ENCODE measurements at places on chromosomes 11 and 22.

- no peak for DNase-seq
These were observed 91.9 kb upstream of the TMEM45B start for GRCh38 chr11:129723761-129724162.

GRCh38 chr11:62602141-62603071, 741 bp upstream of the MTA2 start:
- peak; percentile 40 for DNase-seq

GRCh38 chr11:62553080-62553838, 6.7 kb upstream of the AHNAK start:
- peak; percentile 91 for DNase-seq

- no peak for DNase-seq
These were observed 99.2 kb upstream of the RASSF10 start for GRCh38 chr11:12909879-12910278.

DNA sequence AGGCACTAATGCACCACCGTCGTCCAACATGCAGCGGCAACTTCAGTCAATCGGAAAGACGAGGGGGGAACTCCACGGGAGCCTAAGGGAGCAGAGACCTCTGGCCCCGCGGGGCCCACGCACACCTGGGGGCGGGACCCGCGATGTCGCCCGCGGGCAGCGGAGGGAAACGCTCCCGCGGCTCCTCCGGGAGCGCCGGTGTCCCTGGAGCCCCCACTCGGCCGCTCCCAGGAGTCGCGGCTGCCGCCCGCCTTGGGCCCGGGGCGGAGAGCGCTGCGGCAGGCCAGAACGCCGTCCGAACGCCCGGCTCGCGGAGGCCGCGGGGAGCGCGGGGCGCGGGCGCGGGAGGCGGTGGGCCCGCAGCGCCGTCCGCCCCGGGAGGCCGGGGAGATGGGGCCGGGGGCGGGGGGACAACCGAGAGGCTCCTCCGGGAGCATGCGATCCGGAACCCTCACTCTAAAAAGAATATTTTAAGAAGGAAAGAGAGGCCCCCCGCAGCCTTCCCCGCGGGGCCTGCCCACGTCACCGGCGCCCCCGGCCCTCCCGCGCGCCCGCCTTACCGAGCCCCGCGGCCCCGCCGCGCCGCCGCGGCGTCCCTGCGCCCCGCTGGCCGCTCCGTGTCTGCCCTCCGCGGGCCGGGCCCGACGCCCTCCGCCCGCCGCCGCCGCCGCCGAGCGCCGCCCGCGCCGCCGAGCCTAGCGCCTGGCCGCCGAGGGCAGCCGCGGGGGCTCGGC, 86.6 kb upstream of the ARHGAP32 start:
- peak; percentile 13 for DNase-seq

- peak; percentile 58 for DNase-seq
These were observed 29.5 kb downstream of the TMEM123 start for GRCh38 chr11:102422817-102423712.

GRCh38 chr11:8586184-8586583, 7.8 kb downstream of the STK33 start:
- peak; percentile 47 for DNase-seq

DNA sequence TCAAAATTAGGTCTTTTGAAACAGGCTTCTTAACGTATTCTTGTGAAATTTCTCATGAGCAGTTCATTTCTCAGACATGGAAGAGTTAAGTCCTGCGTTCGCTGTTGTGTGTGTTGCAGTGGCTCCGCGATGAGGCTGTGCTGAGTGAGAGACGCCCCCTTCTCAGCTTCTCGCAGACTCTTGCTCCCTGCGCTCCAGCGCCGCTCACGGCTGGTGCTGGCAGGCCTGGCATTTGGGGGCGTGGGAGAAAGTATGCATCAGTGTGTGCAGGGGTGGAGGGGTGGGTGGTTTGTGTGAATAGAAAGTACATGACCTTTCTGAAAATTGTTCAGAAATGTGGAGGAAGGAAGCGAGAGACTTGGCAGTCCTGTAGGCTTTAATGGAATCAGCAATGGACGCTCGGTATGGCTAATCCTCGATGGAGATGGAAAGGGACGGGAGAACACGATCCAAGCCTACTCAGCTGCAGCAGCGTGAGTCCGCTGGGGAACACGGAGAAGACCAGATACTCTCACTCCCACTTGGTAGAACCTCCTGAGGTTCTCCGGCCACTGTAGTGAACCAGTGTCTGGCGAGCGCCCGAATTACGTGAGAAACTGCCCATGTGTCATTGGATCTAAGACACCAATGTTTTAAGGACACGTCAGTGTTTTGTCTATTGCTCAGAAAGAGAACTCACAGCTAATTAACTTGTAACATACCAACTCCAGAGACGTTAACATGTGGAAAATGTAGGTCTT, 5.9 kb downstream of the TAB1 start:
- no peak for DNase-seq

GRCh38 chr11:72762641-72763304, 10.6 kb upstream of the ARAP1 start:
- no peak for DNase-seq

DNA sequence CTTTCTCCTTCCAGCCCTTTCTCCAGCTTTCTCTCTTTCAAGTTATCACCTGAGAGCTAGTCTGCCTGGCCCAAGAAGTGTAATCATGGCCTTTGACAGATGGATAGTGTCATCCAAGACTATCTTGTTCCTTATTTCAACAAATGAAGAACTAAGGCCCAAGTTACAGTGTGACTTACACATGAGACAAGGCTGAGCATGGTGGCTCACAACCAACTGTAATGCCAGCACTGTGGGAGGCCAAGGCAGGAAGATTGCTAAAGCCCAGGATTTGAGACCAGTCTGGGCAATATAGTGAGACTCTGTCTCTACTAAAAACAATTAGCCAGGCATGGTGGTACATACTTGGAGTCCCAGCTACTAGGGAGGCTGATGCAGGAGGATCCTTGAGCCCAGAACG, 3.7 kb upstream of the RANGAP1 start:
- DNase-seq, result peak; percentile 93
